ENCODE measurements at places on chromosomes 2 and 18. TPM values are rescaled to one million over a fixed set of nuclear protein-coding genes. Genes with fewer than 3 reads are reported as not detected.

MREG gene
- total RNA-seq: 7.1 TPM

SLC19A3 gene
- total RNA-seq: not detected

SCYGR8 gene
- total RNA-seq: not detected

FOXI3 gene
- not detected for total RNA-seq

KCTD1 gene
- 4.4 TPM for total RNA-seq

ITGA6 gene
- total RNA-seq: 2.6 TPM

MYCN gene
- not detected for total RNA-seq

IL18R1 gene
- 21.3 TPM for total RNA-seq

CD8B2 gene
- total RNA-seq: not detected

FTCDNL1 gene
- 1.2 TPM for total RNA-seq

UPP2 gene
- total RNA-seq: not detected

ARHGAP25 gene
- total RNA-seq: 82.8 TPM

C2orf78 gene
- total RNA-seq: not detected

SNTG2 gene
- total RNA-seq: 0.57 TPM
